GM23248 (cell line): ENCODE measurements at places on chromosomes 3 and 15. TPM values are rescaled to one million over a fixed set of nuclear protein-coding genes. Genes with fewer than 3 reads are reported as not detected.

Gene PSMD2
- 596 and 602 TPM in 2 replicates for total RNA-seq

Gene TMCO5A
- not detected in 2 replicates for total RNA-seq

Gene GOLGA6L4
- total RNA-seq: 0.43 and 1.3 TPM in 2 replicates

Gene PCNP
- 78.5 and 91.2 TPM in 2 replicates for total RNA-seq

Gene SNRK
- total RNA-seq: 11.6 and 15.0 TPM in 2 replicates

Gene SLC12A8
- 7.8 and 12.0 TPM in 2 replicates for total RNA-seq
